ENCODE measurements at places on chromosomes 12 and 14.

GRCh38 chr12:57470286-57470969, 9.2 kb downstream of the ARHGAP9 start:
- DNase-seq: no peak

DNA sequence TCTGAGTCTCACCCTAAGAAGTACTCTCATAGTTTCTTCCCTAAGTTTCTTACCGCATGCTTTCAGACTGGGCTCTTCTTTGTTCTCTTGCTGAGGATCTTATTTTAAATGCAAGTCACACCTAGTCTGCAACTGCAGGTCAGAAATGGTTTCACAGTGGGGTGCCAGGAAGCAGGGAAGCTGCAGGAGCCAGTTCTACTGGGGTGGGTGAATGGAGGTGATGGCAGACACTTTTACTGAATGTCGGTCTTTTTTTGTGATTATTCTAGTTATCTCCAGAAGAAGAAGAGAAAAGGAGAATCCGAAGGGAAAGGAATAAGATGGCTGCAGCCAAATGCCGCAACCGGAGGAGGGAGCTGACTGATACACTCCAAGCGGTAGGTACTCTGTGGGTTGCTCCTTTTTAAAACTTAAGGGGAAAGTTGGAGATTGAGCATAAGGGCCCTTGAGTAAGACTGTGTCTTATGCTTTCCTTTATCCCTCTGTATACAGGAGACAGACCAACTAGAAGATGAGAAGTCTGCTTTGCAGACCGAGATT, 1.7 kb downstream of the FOS start:
- no peak for DNase-seq

DNA sequence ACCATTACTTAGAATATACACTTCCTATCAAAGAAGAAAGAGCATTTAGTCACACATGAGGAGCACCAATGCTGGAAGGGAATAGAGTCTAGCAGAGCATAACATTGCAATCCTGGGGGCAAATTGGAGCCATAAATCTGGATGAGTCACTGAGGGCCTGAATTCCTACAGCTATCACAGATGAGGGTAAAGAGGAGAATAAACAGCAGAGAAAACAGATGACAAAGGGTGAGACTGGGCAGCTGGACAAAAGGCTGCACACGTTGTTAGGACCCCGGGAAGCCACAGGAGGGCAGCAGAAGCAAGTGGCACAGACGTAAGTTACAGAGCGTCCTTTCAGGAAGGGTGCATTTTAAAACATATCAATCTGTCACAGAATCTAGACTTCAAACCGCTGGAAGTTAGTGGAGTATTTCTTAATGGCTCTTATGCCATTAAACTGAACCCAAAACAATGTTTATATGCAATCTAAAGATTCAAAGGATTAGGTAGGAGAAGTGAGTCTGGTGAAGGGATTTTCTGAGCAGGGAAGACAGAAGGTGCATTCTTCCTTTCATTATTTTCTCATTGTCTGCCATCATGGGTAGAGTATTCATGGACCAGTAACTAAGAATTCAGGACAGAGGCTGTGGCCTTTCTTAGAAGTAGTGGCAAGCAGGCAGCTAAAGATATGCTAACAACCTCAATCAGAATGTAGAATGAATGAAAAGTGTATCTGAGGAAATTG, 159.8 kb upstream of the DAAM1 start:
- peak; percentile 16 for DNase-seq

DNA sequence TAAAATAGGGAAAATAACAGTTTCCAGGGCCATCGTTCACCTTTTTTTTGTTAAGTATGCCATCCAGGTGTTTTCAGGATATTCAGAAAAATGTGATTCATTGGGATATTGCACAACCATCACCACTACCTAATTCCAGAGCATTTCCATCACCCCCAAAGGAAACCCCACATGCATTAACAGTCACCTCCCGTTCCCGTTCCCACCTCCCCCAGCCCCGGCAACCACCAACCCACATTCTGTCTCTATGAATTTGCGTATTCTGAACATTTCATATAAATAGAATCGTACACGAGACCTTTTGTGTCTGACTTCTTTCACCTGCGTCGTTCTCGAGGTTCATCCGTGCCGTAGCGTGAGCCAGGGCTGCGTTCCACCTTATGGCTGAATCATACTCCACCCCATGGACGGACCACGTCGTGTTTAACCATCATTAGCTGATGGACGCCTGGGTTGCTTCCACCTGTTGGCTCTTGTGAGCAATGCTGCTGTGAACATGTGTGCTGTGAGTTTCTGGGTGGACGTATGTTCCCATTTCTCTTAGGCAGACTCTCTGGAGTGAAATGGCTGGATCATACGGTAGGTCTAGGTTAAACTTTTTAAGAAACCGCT, 51.0 kb upstream of the NCOR2 start:
- no peak for DNase-seq

DNA sequence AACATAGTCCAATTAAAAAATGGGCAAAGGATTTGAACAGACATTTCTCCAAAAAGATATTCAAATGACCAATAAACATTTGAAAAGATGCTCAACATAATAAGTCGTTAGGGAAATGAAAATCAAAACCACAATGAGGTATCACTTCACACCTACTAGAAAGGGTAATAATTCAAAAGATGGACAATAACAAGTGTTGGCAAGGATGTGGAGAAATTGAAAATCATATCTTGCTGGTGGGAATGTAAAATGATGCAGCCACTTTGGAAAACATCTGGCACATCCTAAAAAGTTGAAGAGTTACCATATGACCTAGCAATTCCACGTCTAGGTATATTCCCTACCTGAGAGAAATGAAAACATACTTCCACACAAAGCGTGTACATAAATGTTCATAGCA, 1.9 kb downstream of the COX16 start:
- no peak for DNase-seq

GRCh38 chr14:86104691-86105265, 574.8 kb downstream of the FLRT2 start:
- no peak for DNase-seq

GRCh38 chr14:31159682-31160296, 47.8 kb downstream of the HECTD1 start:
- no peak for DNase-seq

GRCh38 chr12:95796225-95796981, 5.8 kb upstream of the NTN4 start:
- no peak for DNase-seq

DNA sequence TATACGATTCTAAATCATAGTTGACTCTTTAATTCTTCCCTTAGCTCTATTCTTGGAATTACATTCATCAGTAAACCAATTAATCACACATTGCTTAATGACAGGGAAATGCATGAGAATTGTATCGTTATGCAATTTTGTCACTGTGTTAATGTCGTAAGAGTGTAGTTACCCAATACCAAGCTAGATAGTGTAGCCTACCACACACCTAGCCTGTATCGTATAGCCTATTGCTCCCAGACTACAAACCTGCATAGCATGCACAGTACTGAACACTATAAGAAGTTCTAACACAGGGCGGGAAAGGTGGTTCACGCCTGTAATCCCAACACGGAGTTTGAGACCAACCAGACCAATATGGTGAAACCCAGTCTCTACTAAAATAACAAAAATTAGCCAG, 24.7 kb downstream of the HNRNPC start:
- no peak for DNase-seq

DNA sequence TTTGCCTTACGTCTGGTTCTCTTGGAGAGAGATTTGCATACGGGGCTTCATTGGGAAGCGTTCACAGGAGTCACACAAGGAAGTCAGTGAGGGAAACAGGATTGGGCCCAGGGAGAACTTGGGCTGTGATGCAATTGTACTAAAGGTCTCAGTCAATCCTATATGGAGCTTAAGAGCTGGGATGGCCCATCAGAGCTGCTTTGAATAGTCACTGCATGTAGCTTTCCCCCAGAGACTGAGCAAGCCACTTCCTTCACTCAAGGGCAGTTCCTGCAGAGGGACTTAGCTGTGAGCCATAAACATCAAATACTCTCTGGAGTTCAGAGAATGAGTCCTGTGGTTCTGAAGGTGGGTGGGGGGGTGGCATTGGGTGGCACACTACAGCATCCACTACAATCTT, 605.4 kb downstream of the MED13L start:
- DNase-seq: no peak

DNA sequence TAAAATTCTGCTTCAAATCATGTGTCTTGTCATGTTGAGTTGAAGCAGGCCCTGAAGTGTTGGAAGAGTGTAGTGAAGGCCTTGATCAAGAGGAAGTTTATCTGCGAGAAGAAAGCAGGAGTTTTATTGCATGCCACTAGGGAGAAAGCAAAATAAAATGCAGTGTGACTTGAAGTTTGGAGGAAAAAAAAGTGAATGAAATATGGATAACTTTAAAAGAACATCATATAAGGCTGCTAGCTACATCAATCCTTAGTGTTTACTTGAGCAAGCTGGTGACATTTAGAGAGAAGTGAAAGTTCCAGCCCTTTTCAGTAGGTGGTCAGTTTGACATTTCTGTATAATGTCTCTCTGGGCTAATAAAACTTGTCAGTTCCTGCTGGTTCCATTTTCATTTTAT, 841.1 kb downstream of the TMTC2 start:
- no peak for DNase-seq

DNA sequence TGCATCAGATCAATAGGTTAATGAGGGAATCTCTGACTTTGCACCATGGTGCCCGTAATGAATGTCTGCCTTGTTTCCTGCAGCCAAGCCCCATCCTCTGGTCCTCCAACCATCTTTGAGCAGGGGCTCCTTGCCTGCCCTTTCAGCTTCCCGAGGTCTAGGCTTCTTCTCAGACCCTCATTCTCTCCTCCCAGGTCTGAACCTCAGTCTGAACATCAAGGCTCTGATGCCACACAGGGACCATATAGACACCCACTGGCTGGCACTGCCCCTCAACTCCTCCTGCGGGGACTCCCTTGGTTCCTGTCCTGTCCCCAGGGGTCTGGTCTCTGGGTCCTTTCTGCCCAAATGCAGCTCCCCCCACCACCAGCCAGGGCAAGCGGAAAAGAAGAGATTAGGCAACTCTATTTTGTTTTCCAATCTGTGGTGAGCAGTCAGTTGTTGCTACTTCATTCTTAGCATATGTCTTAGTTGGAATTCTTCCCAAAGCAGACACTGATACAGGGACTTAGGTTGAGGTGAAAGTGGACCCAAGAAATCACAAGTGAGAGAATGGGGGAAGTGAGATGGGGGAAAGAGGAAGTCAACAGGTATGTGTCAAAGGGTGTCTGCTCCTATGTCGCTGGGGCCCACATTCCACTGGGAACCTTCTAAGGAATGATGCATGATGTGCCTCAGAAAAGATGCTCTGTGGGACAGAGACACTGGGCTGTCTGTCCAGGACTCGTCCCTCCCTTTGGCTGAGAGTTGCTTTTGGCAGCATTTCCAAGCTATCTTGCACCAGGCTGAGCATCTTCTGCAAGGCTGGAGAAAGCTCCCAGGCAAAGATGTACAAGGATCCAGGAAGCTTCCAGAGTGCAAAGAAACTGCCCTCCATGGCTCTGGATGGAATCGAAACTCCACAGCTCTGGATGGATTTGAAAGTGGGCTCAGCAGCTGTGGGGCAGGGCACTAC, 1096.5 kb upstream of the TMEM132C start:
- DNase-seq: no peak

GRCh38 chr14:84074626-84075025, 1455.3 kb upstream of the FLRT2 start:
- no peak for DNase-seq

- peak; percentile 81 for DNase-seq
These were observed 233.5 kb downstream of the EFCAB11 start for GRCh38 chr14:89720741-89721729.

DNA sequence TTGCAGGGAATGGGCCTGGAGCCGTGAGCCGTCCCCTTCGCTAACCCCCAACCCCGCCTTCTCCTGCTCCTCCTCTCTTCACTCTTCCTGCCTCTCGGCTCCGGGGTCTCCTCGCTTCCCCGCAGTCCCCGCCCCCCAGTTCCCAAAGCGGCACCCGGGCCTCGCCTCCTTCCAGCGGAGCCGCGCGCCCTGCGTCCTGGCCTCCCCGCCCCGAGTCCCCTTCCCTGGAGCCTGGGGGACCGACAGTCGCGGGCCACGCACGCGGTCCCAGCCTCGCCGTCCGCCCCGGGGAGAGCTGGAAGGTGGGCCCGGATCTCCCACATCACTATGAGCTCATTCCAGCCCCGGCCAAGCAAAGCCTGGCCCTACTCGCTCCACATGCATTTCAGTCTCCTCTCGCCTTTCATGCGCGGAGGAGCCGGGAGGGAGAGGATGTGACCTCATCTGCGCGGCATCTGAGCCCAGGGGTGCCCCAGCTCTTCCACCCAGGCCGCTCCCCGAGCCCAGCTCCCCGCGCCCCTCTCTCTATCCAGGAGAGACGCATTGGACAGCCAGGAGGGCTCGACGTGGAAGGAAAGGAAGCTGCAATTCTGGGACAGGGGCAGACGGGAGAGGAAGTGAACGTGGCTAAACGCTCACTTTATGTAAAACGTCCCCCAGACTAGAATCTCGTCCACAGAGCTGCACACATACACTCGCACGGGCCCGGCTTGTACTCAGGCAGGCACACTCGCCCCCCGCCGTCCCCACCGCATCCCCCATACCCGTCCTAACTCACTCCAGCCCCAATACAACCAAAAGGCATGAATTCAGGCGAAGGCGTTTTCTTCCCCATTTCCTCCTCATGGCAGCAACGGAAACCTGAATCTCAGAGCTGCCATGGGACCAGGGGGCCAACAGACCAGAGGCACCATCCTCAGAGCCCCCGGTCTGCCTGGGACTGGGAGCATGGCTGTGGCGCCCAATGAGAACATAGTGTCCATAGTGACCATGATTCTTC, 108.7 kb upstream of the CCND2 start:
- DNase-seq: peak; percentile 73

- DNase-seq: peak; percentile 37
These were observed 5.8 kb downstream of the KMT5A start for GRCh38 chr12:123389560-123390351.

- DNase-seq: no peak
These were observed 9.4 kb upstream of the CACNA2D4 start for GRCh38 chr12:1927751-1928351.

- DNase-seq: no peak
These were observed 31.6 kb upstream of the SERPINA6 start for GRCh38 chr14:94354638-94355185.

DNA sequence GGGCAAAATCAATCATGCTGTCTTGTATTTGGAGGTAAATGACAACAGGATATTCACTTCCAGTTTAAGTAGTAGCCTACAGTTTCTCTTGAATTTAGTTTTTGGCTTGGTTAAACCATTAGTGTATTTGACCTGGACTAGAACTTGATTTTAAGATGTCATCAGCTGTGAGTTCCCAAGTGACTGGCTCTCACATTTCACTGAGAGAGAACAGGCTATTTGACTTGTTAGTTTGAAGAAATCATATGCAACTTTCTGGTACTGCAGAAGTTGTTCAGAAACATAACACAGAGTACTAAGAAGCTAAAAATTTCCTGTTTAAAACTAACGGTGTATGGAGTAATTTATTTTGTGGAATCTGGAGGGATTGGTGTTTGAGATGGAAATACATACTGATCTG, 22.3 kb downstream of the MNAT1 start:
- no peak for DNase-seq
